Pulmonary artery endothelial cell (primary cell): ENCODE measurements at places on chromosomes 16 and 17. TPM values are rescaled to one million over a fixed set of nuclear protein-coding genes. Genes with fewer than 3 reads are reported as not detected.

Gene RAB40C
- 11.9 and 12.9 TPM in 2 replicates for total RNA-seq

Gene HOXB6
- 0.11 and 0.92 TPM in 2 replicates for total RNA-seq

Gene HOXB1
- total RNA-seq = not detected in 2 replicates

Gene MVP
- total RNA-seq = 433 and 451 TPM in 2 replicates

Gene GINS3
- total RNA-seq = 13.8 and 13.9 TPM in 2 replicates

Gene SCARF1
- total RNA-seq = 101 and 117 TPM in 2 replicates

DNA sequence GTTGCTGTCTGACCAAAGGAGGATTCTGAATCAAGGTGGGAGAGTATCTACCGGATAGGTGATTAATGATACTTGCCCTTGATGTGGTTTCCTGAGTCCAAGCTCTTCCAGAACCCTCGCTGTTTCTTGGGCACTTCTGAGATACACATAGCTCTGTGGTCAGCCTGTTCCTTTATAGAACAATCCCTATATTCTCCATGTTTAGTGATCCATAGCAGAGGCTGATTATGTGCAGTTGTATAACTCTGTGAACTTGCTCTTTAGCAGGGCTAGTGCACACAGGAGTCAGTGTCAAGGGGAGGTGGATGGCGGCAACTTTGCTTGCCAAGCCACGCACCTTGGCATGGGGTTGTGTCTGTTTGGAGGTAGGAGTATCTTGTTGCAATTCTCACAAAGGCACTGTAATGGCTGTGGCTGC, 36.1 kb downstream of the ARL4D start:
- no peak for DNase-seq

DNA sequence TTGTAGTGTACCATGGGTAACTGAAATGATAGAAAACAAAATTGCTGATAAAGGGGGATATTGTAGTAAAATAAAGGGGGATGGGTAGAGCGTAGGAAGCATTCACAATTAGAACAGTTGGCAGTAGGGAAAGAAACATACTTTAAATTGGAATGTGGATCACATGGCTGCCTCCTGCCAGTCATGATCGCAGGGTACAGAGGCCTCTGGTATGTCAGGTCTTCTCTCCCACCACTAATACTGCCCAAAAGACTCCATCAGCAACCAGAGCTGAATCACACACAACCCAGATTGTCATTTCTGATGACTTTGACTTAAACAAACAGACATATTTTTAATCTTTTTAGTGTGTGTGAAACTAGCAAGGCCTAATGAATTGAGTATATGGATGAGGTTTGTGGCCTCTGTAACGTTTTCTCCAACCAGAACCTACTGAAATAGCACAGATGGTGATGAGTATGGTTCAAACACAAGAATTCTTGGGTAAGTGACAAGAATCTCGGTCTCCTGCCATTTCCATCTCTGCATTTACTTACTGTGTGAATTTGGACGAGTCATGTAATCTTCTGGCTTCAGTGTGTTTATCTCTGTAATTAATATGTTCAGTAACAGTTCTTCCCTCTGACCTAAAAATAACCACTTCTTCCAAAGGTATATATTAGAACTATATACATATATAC, 112.6 kb downstream of the USP22 start:
- DNase-seq = no peak

GRCh38 chr17:19375732-19376131, 2.6 kb upstream of the MAPK7 start:
- DNase-seq = no peak

GRCh38 chr17:56665864-56666263, 72.4 kb downstream of the NOG start:
- no peak for DNase-seq

DNA sequence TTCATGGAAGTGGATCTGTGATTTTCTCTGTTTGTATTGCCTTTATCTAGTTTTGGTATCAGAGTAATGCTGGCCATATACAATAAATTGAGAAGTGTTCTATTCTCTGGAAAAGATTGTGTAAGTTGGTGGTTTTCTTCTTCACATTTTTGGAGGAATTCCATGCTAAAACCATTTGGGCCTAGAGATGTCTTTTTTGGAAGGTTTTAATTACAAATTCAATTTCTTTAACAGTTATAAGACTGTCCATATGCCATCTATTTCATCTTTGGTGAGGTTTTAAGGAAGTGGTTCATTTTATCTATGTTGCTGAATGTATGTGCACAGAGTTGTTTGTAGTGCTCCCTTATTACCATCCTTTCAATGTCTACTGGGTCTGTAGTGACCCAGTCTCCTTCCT, 46.0 kb downstream of the CACNG1 start:
- no peak for DNase-seq

- no peak for DNase-seq
Observed at GRCh38 chr17:4497101-4497824, 1.4 kb upstream of the SPNS2 start.

GRCh38 chr17:28154214-28154613, 111.7 kb downstream of the NLK start:
- no peak for DNase-seq

DNA sequence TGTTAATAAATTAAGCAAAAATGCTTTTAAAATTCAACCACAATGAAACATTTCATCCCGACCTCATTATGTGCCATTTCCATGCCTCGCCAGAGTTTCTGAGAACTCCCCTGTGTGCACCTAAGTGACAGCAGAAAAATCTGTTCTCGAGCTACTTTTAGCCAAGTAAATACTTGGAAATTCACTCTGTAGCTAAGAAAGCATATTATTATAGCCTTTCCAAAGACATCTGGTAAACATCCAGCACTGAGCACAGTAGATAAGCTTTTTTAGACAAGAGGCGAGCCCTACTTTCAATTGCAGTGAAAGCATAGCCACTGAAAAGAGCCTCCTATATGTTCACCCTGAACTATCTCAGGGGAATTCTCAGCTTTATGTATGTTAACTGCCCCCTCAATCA, 242.8 kb upstream of the PSMD7 start:
- no peak for DNase-seq

GRCh38 chr16:48960830-48961229, 320.8 kb downstream of the CBLN1 start:
- DNase-seq = no peak

GRCh38 chr16:16973707-16974591, 496.8 kb downstream of the XYLT1 start:
- DNase-seq = no peak

DNA sequence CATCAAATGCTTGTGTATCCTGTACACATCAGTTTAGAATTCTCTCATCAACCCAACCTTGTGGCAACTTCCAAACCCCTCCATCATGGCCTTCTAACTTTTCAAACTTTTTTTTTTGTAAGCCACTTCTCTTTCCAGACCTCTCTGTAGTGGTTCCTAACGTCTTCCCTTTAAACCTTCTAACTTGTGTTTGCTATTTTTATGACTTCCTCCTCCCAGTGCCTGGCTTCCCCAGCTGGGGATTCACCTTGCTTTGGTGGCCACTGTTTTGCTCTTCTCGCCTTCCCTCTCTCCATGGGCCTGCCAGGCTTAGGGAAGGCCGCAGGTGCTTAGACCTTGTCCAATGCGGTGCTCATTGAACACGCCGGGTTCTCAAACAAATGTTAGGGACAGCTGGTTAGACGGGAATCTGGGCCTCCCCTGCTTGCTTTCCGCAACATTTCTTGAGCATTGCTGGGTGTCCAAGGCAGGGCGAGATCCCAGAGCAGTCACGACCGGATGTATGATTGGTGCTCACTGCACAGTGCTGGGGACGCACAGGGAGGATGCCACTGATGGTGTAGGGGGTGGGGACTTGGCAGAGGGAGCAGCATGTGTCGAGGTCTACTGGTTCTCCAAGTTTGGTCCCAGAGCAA, 1.1 kb upstream of the XYLT2 start:
- no peak for DNase-seq

GRCh38 chr17:48060249-48060648, 12.1 kb downstream of the NFE2L1 start:
- no peak for DNase-seq

DNA sequence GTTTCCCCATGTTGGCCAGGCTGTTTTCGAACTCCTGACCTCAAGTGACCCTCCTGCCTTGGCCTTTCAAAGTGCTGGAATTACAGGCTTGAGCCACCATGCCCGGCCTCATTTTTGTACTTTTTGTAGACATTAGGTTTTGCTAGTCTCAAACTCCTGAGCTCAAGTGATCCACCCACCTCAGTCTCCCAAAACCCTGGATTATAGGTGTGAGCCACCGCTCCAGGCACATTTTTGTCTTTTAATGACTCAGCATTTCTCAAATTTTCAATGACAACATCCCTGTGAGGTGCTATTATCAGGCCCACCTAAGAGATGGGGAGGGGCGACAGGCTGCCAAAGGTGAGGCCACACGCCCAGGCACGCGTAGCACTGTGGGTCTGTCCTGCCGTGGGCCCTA, 1.1 kb downstream of the SEPTIN12 start:
- no peak for DNase-seq

DNA sequence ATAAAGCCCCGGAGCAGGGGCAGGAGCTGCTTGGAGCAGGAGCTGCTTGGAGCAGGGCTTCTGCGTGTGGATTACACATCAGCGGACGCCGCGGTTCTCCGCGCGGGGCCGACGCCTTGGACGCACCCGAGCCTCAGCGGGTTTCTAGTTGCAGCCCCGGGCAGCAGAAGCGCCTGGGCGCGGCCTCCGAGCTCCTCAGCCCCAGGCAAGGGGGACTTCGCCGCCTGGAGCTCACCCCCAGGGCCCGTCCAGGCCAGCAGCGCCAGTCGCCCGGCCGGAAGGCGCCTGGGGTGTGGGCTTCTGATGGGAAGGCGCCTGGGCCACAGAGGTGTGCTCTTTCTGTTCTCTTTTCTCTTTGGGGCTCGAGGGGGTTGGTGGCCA, 6.3 kb downstream of the FOXF1 start:
- DNase-seq = no peak

GRCh38 chr17:6924208-6924607, 71.6 kb upstream of the ALOX12 start:
- DNase-seq = no peak

DNA sequence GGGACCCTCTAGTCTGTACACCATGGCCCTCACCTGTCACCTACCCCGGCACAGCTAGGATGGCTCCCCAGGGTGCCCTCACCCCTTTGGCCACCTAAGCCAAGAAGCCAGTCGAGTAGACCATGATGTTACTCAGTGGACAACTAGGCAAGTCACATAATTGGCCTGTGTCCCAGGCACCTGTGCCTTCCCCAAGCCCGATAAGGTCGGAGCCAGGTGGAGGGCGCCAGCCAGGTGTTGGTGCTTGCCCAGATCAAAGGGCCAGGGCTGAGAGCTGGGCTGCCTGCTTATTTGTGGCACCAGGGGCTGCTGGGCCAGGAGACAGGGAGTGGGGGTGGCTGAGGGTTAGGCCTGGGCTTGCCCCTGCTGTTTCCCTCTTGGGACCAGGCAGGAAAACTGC, 16.8 kb downstream of the SPNS2 start:
- DNase-seq = no peak

GRCh38 chr16:65524231-65524630, 402.4 kb upstream of the CDH11 start:
- no peak for DNase-seq

GRCh38 chr17:33674685-33675084, 381.6 kb upstream of the ASIC2 start:
- no peak for DNase-seq

- DNase-seq = no peak
Observed at GRCh38 chr16:90077757-90078578, 837 bp upstream of the PRDM7 start.
